ENCODE measurements at places on chromosomes 2 and 18. TPM values are rescaled to one million over a fixed set of nuclear protein-coding genes. Genes with fewer than 3 reads are reported as not detected.
A peak's percentile ranks its signal among the peaks of the same experiment; 100 is the strongest.

DNA sequence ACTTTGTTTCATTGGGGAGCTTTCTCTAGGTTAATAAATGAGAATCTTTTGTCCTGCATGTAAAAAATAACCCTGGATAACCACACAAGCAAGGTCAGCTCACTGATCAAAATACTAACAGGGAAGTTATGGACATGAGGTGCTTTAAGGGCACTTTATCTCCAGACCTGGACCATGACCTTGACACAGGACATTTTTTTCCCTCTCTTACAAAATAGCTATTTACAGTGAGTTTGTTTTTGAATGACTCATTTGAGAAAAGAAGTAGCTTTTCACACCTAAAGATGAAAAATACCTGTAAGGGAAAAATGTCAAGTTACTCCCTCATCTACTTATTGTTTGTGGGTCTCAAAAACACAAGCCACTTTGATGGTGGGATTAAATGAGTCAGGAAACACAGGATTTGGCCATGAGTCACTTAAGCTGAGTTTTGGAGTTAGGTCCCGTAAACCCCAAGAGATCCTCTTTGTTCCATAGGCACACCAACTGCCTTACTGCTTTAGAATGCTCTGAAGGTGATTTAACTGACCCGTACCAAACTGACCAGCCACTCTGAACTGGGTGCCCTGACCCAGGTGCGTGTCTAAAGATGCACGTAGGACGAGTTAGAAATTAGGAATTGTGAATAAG is 479.3 kb upstream of the NXPH2 start:
- DNase-seq = no peak

GRCh38 chr2:64866797-64867196 is 122.4 kb upstream of the SLC1A4 start:
- no peak for DNase-seq

DNA sequence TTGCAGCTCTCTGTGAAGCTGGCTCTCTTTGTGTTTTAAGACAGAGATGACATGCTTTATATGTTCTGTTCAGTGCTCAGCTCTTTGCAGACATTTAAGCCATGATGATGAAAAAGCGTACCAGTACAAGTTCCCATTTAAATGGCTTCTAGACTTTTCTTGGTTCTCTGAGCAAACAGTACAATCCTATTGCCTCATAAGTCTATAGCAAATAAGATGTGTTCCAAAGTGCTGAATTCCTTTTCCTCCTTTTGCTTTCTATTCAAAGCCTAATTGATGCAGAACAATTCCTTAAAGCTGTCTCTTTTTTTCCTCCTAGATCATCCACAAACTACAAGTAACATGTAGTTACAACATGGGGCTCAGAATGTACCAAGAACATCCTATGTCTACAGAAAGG is 168.8 kb upstream of the SPATS2L start:
- DNase-seq = no peak

- DNase-seq = no peak
Observed at GRCh38 chr2:47058003-47058931, 96.8 kb downstream of the STPG4 start.

GRCh38 chr18:37529296-37529695 is 36.3 kb downstream of the CELF4 start:
- DNase-seq = no peak

GRCh38 chr2:219298759-219299371 is 10.3 kb downstream of the PTPRN start:
- DNase-seq = peak; percentile 72

DNA sequence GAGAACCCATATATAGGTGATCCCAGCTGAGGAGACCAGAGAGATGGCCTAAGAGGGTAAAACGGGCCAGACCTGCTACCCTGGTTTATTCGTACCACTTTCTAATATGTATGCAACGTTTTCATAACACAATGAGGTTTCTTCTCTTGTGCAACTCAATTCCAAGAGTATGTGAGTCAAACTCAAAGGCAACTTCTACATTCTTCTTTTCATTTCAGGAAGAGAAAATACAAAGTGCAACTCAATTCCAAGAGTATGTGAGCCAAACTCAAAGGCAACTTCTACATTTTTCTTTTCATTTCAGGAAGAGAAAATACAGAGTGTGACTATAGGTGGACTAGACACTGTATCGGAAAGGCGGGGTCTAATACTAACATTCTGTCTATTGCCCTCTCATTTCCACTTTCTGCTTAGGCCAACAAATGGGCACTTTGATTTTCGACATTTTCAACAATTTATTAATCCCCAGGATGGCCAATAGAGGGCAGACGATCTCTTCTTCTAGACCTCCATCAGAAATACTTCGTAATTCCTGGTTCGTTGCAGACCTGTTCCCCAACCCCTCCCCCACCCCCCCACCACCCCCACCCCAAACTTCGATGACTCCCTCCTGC is 3.7 kb upstream of the CRIM1 start:
- DNase-seq = no peak

DNA sequence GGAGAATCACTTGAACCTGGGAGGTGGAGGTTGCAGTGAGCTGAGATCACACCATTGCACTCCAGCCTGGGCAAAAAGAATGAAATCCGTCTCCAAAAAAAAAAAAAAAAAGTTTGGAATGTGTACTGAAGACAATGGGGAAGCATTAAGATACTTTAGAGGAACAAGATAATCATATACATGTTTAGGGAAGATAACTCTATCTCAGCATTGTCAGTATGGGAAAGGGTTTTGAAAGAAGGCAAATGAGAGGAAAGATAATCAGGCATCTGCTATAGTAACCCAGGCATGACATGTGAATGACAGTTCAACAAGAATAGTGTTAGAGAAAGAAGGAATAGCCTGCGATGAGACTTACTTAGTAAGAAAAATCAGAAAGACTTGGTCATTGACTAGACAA is 112.0 kb downstream of the ATAD2B start:
- DNase-seq = no peak

- peak; percentile 1 for DNase-seq
Observed at GRCh38 chr2:162220368-162220767, 22.9 kb downstream of the FAP start.

- DNase-seq = no peak
Observed at GRCh38 chr2:100199421-100199820, 57.0 kb upstream of the AFF3 start.

DNA sequence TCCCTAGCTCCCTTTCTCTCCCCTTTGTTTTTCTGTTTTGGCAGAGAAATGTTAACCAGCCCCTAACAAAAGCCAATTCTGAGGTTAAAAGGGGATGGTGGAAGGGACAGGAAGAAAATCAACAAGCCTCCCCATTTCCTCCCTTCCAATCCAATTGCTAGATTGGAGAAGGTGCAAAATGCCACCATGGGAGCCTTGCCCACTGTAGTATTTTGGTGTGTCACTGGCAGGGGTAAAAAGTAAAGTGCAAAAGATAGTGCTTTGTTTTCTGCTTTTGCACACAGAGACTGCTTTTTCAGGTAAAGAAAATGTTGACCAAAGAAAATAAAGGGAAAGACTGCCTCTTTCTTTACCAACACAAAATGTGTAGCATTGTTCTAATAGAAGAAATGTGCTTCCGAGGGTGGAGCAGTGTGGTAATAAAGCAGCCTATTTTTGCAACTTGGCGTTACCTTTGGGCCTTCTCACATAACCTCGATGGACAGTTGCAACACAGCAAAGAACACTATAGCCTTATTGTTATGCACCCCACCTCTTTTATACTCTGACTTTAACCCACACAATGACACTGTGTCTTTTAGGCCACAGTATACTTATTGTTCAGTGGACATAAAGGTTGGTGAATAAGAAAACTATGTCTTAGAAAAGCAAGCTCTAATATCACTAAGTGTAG is 861.8 kb downstream of the BCL11A start:
- DNase-seq = no peak

GRCh38 chr2:45237128-45237527 is 227.9 kb upstream of the SIX2 start:
- no peak for DNase-seq

- no peak for DNase-seq
Observed at GRCh38 chr2:55965276-55965675, 41.7 kb upstream of the EFEMP1 start.

GRCh38 chr2:43149482-43150107 is 76.8 kb downstream of the ZFP36L2 start:
- no peak for DNase-seq

DNA sequence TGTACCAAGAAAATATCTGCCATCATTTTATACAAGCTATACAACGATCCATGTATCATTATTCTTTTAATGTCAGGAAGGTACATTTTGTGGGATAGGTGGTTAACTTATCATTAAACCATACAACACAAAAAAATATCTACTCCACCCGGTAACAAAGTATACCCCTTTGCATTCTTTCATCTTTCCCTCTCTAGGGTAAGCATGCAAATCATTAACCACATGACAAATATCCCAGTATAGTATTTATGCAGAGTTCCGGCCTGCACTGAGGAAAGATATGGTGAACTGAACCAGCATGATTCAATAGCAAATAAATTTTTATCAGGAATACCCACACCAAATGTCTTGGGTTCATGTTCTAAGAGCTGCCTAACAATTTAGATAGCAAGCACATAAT is 22.5 kb upstream of the SULT1C2 start:
- no peak for DNase-seq

DNA sequence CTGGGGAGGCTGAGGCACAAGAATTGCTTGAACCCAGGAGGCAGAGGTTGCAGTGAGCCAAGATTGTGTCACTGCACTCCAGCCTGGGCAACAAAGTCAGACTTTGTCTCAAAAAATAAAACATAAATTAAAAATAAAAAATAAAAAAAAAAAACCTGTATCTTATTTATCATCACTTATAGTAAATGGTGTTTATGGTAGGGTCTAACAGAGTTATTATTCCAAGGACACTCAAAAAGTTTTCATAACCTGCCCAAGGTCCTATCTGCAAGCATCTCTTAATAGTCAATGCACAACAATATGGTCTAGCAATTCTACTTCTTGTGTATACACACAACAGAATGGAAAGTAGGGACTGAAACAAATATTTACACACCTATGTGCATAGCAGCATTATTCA is 47.3 kb upstream of the MYCN start:
- no peak for DNase-seq

- DNase-seq = no peak
Observed at GRCh38 chr2:202700075-202700901, 65.5 kb downstream of the FAM117B start.

DNA sequence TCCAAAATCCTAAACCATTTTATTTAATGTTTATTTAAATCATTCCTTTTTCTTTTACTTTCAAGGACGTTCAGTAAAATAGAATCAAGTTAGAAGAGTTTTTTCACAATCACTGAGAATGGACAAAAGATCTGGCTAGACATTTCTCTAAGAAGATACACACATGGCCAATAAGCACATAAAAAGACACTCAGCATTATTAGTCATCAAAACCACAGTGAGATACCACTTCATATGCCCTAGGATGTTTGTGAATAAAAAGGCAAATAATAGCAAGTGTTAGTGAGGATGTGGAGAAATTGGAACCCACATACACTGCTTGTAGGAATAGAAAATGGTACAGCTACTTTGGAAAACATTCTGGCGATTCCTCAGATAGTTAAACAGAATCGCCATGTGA is 76.1 kb downstream of the RHBDD1 start:
- DNase-seq = no peak

DNA sequence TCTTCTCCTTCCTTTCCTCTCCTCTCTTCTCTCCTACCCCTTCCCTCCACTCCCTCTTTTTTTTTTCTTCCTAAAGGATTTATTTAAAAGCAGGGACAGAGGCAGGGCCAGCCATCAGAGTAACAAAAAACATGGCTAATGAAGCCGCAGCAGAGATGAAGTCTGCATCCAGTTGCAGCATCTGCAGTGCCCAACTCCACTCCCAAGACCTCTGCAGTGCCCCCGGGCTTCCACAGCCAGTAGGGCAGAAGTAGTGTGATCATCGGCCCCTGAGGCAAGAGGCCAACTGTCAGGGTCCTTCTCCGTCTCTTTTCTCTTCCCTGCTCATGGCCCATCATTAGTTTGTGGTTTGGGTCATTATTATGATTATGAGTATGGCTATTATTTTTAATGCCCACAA is 4.2 kb upstream of the EGR4 start:
- DNase-seq = no peak

- DNase-seq = no peak
Observed at GRCh38 chr2:98732430-98733051, 1.6 kb upstream of the MGAT4A start.

GCKR gene
- 0.28 TPM for total RNA-seq

IAH1 gene
- total RNA-seq = 53.0 TPM

IL1F10 gene
- not detected for total RNA-seq

POTEJ gene
- total RNA-seq = not detected

NHEJ1 gene
- total RNA-seq = 17.3 TPM

HTR2B gene
- total RNA-seq = not detected

MARCHF4 gene
- total RNA-seq = not detected

All from T-cell (primary cell).